ENCODE measurements at places on chromosomes 3 and 15.

DNA sequence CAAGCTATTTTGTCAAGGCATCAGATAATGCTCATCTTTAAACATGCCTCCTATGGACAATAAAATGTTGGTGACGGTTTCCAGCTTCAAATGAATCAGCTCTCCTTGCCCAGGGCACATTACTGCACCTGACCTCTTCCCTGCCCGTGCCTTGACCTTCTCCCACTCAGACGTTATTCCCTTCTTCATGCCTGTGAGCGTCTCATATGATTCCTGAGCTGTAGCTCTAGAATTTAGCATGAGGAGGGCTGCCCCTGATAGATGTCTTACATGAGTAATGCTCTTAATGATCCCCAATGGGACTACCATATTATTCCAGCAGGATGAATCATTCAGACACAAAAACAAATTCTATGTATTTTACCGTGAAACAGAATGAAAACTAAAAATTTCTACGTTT is 762.7 kb downstream of the ROBO1 start:
- no peak for DNase-seq

DNA sequence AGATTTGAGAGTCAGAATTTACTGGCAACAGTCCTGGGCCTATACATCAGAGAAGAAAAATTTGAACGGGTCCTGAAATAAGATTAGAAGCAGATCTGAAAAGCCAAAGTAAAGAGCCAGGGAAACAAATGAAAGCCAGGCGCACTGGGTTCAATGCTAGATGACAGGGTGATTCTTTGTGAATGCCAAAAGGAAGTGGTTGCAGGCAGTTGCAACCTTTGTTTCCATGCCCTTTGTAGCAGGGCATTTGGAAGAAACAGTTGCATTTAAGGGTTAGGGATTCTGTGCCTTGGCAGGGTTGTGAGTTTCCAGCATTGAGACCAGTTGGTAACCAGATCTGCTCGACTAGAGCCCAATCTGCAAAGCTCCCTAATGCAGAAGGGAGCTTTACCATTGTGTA is 36.4 kb upstream of the MTHFS start:
- no peak for DNase-seq

GRCh38 chr3:79018671-79019136 is 749.1 kb downstream of the ROBO1 start:
- DNase-seq, result no peak

GRCh38 chr15:27081676-27082418 is 110.9 kb downstream of the GABRG3 start:
- DNase-seq, result no peak

DNA sequence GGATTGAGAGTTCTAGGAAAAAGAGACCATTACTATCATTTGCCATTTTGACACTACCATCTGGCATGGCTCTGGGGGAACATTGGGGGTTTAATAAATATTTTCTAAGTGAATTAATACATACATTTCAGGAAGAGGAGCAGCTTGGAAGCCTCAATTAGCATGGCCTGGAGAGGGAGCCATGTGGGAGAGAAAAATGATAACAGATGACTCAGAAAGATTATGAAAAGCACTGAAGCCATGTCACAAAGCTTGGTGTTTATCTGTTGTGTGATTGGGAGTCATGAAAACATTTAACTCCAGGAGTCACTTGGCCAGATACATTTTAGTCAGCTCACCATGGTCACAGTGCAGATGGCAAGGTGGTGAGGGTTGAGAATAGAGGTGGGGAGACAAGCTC is 121.0 kb downstream of the SSR3 start:
- no peak for DNase-seq

GRCh38 chr15:28097656-28098359 is 1.3 kb downstream of the OCA2 start:
- DNase-seq, result no peak

- DNase-seq, result no peak
These were observed 72.7 kb downstream of the PEAK1 start for GRCh38 chr15:77347197-77347596.

DNA sequence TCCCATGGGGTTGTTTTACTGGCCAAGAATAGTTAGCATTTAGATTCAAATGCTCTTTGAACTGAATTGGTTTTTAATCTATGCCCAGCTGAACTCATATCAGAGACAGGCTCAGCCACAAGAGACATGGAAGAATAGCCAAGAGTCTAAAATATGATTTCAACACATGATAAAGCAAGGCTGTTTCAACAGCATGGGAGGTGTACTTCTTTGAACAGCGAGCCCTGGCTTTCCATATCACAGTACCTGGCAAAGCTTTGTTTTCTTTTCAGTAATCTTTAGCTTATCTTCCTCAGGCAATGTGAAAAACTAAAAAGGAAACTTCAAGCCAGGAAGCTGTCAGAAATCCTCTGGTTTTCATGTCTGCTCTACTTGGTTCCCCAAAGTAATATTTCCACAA is 413.6 kb upstream of the ADAMTS9 start:
- DNase-seq, result no peak

- DNase-seq, result no peak
These were observed 12.0 kb downstream of the SEMA5B start for GRCh38 chr3:123015596-123015995.

Measured in activated CD8-positive, alpha-beta memory T cell treated with anti-CD3 and anti-CD28 coated beads for 1 hour (primary cell).